Right cardiac atrium (tissue), 5 donors: ENCODE measurements at places on chromosomes 16 and 17.

DNA sequence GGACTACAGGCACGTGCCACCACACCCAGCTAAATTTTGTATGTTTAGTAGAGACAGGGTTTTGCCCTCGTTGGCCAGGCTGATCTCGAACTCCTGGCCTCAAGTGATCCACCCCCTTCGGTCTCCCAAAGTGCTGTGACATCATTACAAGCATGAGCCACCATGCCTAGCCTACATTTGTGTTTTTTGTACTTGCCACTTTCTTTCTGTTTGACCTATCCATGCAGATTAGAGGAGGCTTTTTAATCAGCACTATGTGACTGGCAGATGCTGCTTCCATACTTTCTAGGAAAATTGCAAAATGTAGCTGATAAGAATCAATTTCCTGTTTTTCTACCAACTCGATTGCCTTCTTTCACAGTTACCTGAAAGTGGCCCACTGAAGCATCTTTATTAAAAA, 57.3 kb downstream of the B9D1 start:
- no peak for DNase-seq

DNA sequence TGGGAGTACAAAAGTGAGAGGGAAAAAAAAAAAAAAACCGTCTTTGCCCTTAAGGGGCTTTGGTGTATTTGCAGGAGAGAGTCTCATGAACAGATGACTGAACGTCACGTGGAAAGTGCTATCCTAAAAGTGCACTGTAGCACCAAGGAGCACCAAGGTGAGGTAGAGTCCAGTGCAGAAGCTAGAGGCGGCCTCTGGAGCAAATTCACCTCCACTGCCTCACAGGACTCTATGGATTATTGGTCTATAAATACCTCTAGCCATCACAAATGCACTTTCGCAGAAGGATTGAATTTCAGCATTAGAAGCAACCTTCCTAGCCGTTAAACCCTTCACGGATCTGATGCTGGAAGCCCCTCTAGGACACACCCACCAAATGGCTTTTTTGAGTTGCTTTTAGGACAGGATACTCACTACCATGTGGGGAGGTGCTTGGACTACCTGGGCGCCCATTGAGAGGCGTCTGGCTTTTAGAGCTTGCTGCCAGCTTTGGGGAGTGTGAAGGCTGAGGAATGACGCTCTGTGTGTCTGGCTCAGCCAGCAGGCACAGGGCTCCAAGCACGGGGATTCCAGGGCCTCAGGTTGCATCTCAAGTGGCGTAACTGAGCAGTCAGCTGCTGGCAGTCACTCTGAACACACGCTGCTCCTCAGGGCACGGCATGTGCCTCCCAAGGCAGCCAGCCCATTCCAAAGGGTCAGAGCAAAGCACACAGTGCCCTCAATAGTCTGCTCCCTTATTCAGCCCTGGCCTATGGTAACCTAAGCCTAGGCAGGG, 52.7 kb downstream of the CDRT4 start:
- peak; percentile 85 for DNase-seq

- DNase-seq, result peak; percentile 47
Observed at GRCh38 chr17:11899537-11899942, 97.7 kb downstream of the ZNF18 start.

DNA sequence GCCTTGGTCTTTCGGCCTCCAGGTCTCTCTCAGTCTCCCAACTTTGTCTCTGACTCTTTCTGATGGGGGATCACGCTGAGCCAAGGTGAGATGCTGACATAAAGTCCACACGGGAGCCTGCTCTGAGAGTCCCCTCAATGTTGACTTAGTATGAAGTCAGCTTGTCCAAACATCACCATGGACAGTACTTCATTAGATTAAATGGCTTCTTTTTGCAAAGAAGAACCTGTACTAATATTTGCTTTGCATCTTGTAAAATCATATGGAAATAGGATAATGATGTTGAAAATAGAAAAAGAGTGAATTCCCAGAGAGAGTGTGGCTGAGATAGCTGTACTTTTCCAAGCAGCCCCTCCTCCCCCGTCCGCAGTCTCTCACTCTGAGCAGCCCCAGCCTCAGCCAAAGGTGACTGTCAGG, 56.7 kb upstream of the SIAH1 start:
- DNase-seq, result no peak

DNA sequence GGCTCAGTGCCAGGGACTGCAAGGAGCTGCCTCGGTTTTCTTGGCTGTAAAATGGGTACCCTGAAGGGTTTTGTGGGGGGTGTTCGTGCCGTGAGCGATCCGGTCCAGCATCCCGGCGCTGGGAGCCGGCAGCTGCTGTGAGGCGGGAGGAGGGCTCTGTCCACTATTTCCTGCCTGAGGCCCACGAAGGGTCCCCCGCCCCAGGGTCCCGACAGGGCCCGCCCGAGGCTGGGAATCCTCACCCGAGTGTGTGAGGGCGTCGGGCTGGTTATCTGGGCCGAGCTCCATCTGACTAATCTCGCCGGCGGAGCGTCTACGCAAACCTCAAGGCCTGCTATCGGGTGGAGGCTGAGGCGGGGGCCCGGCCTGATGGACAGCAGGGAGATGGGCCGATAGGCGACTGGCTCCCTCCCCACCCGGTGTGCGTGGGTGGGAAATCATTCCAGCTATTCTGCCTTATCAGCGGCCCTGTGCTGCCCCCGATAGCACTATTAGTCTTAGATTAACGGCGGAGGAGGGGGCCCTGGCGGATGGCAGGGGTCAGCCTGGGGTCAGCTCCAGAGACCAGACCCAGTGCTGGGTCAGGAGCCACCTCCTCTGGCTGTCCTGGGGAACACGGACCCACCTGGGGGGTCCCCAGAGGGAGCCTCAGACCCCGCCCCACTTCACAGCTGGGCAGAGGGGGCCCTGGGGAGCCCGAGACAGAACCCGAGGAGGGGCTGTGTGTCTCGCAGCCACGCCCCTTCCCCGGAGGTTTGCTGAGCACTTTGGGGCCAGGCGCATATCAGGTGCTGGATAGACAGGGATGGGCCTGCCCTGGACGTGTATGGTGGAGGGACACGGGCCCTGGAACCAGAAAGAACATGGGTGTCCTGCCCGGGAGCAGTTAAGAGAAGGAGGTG, 44.7 kb downstream of the ZFPM1 start:
- peak; percentile 85 for DNase-seq

DNA sequence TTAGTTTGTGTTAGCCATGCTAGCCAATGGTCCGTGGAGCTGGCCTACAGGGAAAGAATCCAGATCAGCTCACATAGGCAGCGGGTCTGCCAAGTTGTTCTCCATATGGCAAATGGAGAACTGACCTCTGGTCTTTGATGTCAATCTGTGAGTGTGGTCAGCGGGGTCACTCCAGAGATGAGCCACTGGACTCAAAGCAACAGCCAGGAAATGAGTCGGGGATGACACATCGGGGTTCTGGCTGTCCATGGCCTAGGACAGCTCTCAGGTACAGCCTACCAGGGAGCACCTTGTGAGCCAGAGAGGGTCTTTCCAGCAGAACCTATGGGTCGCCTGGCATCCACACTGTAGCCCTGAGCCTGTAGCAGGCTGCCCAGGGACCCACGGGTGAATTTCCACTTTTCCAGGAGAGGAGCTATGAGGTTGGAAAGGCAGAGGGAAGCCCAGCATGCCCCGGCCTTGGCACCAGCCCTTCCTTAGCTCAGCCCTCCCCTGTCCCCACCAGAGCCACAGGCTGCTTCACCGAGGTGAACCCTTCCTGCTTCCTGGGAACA, 203.0 kb upstream of the TNRC6C start:
- no peak for DNase-seq

DNA sequence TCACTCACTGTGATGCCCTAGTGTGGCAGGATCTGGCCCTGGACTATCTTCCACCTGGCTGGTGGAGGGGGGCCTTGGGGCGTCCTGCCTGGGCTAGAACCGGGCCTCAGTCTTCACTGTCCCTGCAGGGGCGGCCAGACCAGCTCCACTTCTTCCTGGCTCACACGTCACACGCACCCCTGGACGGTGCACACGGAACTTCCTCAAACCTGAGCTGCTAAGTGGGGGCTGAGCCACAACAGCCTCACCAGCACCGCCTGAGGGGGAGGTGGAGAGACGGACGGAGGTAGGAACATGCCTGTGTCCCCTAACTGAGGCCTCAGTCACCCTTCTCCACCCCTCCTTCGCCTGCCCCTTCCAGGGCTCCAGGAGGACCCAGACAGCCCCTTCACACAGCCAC, 36.6 kb downstream of the TIMM22 start:
- no peak for DNase-seq

GRCh38 chr16:66167564-66168291, 198.8 kb upstream of the CDH5 start:
- no peak for DNase-seq

DNA sequence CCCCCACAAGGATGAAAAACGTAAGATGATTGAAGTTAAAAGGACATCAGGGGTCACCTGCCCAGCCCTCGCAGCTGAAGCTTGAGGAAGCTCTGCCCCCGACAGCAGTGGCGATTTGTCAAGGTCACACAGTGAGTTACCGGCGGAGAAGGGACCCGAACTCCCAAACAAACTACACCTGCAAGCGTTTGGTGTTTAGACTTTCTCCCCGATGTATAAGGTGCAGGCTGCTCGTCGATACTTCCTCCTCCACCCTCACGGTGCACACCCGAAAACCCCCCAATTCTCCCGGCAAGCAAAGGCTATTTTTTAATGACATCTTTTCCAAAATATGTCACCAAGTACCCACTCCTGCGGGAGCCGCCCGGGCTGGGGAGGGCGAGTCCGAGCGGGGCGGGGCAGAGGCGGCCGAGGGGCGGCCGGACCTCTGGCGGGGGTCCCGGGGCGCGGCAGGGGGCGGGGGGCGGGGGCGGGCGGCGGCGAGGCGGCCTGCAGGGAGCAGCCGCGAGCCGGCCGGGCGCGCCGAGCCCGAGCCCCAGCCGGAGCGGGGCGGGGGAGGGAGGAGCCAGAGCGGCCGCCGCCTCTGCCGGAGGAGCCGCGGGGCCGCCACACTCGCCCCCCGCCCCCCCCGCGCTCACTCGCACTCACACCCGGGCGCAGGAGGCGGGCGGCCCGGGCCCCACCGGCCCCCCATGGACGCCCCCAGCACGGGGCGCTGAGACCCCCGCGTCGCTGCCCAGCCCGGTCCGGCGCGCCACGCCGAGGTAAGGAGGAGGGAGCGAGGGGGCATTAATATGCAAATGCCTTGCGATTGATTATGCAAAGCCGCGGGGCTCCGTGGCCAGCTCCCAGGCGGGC, at the start of gene THRA:
Gene THRA, plus strand, starts transcription at position 637 of the 858 bp plus-strand sequence. CDS start 11,524 bp downstream, outside the sequence.
- DNase-seq, result peak; percentile 92

- DNase-seq, result no peak
Observed at GRCh38 chr16:29963021-29963743, 1.3 kb downstream of the TMEM219 start.

GRCh38 chr17:33560165-33560564, 267.1 kb upstream of the ASIC2 start:
- no peak for DNase-seq

DNA sequence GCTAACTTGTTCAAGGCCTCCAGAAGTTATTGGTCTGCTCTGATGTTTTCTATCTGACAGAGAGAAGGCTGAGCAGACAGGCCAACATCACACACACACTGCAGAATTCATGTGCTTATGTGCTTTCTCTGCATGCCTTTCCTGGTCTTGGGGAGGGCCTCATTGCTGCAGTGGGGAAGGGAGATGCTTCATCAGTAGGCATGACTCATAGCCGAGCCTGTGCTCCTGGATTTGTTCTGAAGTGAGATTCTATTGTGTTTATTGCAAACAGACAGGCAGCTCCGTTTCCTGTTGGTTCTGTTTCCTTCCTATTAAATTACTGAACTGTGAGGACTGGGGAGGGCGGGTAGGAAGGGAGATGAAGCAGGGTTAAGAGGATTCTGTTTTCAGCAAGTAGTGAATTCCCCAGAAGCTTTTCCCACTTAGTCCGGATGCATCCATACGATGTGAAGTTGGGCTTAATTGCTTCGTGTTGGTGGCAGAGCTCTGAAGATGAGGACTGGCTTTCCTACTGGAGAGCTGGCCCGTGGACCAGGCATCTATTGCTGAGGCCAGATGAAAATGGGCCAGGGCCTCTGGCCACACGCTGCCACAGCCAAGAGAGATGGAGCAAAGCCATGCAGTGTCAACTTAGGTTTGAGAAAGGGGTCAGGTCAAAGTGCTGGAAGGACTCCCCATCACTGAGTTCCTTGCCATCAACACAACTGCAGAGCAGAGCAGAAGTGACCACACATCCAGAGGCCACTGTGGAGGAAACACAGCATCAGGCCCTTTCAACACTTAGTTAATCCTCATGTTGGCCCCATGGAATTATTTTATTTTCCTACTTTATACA, 179.3 kb downstream of the UTP18 start:
- DNase-seq, result no peak

DNA sequence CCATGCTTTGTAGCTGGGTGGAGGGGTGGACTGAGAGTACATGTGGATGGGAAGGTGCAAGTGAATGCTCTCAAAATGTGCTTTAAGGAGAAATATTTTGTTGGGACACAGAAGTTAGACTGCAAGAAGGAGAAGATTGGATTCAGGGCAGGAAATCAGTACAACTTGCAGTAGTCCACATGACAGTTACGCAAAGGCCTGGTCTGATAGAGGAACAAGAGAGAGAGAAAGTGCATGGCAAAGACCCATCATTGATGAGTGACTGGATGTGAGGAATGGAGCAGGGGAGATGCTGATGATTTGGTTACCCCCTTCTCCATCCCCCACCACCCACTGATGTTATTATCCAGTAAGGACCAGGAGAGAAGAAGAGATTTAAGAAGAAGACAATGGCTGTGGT, 472.8 kb downstream of the MAF start:
- no peak for DNase-seq

GRCh38 chr17:81322271-81323082, 27.4 kb upstream of the SLC38A10 start:
- DNase-seq, result no peak

- DNase-seq, result no peak
Observed at GRCh38 chr16:6714510-6714909, 618.1 kb upstream of the RBFOX1 start.
